NCI-H1436 (cell line): ENCODE measurements at places on chromosomes 7 and 10.

DNA sequence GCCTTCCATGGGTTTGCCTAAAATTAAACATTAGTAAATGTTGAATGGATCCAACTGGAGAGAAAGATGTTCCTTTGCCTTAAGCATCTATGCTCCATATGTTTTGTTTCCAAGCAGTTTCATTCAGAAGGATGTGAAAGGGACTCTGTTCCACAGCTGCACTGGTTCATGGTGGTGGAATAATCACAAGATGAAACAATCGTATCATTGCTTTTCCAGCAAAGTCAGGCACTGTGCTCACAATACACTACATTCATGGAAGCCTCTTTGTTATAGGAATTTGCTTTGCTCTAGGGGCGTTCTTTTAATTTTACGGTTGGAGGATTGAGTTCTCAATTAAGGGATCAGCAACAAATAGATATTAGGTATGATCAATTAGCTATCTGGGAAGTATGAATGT is 33.8 kb downstream of the RAMP3 start:
- DNase-seq = no peak

DNA sequence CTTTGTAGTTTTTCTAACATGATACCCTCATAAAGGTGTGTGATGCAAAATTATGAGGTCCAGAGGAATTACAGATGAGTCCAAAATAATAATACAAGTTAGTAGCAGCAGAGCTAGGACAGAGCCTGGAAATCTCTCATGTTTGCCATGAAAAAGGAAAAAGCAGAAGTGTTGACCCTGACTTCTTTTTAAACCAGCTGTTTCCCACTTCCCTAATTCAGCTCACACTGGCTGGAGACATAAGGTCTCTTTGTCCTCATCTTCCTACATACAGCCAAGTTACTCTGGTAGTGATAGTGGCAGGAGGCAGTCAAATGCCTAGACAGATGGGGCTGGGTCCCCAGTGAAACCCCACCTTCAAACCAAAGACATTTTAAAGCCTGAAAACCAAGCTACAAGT is 269.2 kb downstream of the C7orf25 start:
- DNase-seq = no peak

GRCh38 chr7:88147341-88147740 is 72.5 kb downstream of the SRI start:
- DNase-seq = no peak

DNA sequence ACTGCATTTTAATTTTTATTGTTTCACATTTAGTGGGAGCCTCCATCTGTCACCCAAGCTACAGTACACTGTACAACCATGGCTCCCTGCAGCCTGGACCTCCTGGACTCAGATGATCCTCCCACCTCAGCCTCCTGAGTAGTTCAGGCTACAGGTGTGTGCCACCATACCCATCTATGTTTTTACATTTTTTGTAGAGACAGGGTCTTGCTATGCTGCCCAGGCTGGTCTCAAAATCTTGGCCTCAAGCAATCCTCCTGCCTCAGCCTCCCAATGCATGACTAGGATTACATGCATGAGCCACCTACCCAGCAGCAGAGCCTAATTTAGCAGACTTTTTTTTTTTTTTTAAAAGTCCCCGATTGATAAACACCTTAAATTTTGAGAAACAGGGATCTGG is 5.6 kb downstream of the PIP4K2A start:
- DNase-seq = no peak

DNA sequence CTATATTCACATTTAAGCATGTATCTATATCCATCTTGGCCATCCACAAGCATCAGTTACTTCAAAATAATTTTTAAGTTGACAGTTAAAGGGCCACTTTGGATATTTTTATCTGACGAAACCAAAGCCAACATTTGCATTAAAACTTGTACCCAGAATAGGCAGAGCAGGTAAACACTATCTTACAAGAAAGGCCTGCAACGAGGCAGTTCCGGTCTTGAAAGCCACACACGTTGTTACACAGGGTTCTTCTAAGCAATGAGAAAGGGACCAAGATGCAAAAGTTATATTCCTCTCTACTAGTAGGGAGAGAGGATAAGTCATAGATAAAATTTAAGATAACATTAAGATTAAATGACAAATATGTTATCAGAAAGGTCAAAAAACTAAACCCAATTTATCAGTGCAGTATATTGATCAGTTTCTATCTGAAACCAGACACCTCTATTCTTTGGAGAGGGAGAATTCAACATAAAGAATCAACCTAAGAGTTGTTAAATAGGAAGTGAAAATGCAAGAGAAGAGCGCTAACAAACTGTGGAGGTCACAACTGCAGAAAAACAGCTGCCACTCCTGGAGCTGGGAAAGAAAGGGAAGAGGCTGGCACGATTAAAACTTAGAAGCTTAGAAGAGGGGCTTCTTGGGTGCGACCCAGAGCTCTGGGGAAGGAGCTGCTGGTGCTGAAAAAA is 701.3 kb downstream of the TNS3 start:
- DNase-seq = no peak

GRCh38 chr10:109282510-109282909 is 640.8 kb downstream of the XPNPEP1 start:
- no peak for DNase-seq

- DNase-seq = no peak
Measured at GRCh38 chr7:155652156-155653114, 8.0 kb downstream of the RBM33 start.

DNA sequence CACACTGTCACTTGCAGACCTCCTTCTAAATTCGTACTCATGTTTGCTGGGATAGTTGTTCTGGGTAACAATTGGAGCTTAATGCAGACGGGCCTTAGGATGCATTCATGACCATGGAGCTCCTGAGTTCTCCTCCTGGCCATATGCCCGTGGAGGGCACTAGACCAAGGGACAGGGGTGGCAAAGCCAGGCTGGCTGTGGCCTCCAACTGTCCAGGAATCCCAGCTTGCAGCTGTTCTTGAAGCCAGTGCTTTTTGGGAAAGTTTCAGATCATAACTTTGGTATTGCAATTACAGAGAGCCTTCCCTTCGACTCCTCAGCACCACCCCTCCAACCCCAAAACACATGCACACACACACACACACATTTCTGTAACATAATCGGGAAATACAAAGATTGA is 30.6 kb downstream of the ANTXRL start:
- no peak for DNase-seq

DNA sequence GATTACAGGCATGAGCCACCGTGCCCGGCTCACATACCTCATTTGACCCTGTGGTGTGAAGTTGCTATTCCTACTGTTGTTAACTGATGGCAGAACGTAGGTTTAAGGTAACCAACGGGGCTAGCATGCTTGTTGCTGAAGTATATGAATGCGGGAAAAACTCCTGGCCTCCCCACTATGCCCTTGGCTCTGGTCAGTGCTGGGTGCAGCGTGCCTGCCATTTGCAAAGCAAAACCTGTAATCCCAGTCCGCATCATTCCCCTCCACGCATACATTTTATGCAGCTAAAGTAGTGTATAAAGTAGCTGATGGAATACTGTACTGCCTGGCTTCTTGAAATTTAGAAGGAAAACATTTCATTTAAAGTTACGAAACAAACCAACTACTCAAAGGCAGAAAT is 273.3 kb downstream of the SDK1 start:
- no peak for DNase-seq

DNA sequence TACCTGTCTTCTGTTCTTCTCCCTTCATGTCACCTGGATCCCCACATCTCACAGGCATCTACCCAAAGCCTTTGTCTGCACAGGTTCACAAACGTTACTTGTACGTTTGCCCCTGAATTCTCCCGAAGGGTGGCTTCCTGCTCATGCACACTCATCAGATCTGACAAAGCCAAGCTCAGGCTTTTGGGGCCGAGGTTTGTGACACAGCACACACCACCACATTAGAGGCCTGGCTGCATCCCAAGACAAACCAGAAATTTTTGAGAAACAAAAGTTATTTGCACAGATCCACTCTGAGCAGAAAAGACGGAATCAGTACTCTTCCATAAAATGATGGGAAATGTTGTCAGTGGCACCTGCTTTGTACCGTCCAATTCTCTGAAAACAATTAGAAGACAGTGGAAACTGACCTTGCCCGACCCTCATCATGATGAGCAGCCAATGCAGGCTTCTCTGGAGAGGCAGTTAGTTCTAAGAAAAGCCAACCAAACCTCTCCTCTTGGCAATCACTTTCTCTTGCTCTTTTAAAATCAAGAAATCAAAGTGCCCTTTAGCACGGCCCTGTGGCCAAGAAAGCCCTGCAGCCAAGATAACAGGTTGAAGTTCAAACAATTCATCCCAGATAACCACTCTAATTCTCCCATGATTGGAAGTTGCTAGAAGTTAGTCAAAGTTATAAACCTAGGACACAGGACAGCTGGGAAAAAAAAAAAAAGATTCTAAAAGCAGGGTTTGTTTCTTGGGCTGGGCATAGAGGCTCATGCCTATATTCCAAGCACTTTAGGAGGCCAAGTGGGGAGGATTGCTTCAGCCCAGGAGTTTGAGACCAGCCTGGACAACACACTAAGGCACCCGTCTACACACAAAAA is 13.6 kb upstream of the SVIL start:
- no peak for DNase-seq

GRCh38 chr10:130227883-130228282 is 91.7 kb downstream of the GLRX3 start:
- DNase-seq = no peak

- DNase-seq = no peak
Measured at GRCh38 chr7:22109761-22110160, 164.1 kb upstream of the CDCA7L start.

DNA sequence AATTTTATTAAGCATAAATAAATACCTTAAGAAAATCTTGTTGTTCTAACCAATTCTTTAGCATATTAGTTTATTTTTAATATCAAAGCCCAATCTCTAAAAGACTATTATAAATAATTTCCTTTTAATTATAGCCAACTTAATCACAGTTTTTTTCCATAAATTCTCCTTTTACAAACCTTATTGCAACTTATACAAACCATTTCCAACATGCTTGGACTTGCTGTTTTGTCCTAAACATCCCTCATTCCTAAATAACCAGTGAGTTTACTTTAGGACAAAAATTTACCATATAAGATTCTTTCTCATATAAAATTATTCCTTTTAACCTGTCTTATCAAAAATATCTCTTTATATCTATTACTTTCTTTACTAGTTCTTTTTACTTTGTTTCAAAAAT is 25.2 kb upstream of the LSM8 start:
- no peak for DNase-seq
